ENCODE measurements at places on chromosomes 7 and 10. TPM values are rescaled to one million over a fixed set of nuclear protein-coding genes. Genes with fewer than 3 reads are reported as not detected.

DNA sequence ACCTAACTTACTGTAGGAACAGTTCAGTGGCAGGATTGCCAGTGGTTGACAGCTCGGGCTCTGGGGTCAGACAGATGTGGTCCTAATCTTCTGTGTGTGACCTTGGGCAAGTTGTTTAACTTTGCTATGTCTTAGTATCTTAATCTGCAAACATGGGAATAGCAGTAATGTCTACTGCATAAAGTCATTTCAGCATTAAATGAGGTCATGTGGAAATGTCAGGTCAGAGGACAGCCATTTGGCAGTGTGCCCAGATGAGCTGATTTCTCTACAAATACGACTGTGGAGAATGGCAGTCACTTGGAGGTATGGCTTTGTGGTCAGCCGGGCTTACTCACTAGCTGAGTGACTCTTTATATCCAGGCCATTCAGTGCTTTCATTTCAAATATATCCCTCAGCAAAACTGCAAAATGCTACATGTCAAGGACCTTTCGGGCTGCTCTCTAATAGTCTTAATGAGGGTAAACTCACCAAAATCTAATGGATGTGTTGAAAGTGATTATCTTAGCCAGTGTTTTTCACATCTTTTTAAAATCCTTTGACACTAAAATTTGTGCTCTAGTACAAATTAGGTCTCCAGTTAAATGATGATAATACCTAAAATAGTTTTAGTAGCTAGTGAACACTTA lies 171.4 kb downstream of the ST7 start:
- peak; percentile 61 for DNase-seq

DNA sequence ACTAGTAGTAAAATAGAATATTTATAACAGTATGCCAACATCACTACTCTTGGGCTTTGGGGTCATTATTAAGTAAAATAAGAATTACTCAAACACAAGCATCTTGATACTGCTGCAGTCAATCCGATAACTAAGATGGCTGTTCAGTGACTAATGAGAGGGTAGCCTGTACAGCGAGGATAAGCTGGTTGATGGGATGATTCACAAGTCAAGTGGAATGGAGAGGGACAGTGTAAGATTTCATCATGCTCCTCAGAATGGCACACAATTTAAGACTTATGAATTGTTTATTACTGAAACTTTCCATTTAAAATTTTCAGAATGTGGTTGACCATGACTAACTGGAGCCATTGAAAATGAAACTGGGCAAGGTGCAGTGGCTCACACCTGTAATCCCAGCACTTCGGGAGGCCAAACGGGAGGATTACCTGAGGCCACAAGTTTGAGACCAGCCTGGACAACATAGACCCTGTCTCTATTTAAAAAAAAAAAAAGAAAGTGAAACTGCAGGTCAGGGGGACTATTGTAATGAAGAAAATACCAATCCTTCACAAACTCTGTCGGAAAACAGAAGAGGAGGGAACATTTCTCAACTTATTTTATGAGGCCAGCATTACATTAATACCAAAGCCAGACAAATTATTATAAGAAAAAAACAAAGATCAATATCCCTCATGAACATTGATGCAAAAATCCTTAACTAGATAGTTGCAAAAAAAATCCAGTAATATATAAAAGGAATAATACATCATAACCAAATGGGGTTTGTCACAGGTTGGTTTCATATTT lies 11.2 kb downstream of the AVL9 start:
- no peak for DNase-seq

- no peak for DNase-seq
Observed at GRCh38 chr7:9822458-9823290, 1151.0 kb upstream of the PHF14 start.

DNA sequence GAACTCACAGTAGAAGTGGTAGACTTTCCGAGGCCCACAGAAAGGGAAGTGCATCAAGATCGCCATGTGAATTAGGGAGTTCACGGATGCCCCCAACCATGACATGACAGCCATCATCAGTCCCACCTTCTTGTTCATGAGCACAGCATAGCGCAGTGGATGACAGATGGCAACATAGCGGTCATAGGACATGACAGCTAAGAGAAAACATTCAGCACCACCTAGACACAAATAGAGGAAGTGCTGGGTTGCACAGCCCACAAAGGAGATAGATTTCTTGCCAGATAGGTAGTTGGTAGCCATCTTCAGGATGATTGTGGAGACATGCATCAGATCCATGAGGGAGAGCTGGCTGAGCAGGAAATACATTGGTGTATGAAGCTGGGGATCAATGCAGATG lies 342 bp downstream of the OR2AE1 start:
- no peak for DNase-seq

GRCh38 chr7:139738101-139738489 lies 39.7 kb downstream of the HIPK2 start:
- DNase-seq: no peak

PRR15 gene
- 2.8 TPM for total RNA-seq

OR2A14 gene
- total RNA-seq: not detected

DNA sequence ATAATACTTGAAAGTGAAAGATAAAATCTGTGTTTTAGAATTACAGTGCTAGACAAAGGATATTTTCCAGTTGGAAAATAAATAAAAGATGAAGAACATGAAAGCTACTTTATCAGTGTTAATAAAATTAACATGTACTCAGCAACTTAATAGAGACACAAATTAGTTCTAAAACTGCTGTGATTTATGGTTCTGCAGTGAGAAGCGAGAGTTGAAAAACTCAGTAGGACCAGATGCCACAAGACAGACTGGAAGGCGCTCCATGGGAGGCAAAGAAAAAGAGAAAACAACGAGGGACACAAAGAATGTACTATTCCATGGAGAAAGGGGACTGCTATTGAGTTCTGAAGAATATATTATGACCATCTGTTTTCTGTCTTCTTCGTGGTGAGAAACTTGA lies 590.4 kb downstream of the PHTF2 start:
- DNase-seq: no peak

PDE6C gene
- not detected for total RNA-seq

DNA sequence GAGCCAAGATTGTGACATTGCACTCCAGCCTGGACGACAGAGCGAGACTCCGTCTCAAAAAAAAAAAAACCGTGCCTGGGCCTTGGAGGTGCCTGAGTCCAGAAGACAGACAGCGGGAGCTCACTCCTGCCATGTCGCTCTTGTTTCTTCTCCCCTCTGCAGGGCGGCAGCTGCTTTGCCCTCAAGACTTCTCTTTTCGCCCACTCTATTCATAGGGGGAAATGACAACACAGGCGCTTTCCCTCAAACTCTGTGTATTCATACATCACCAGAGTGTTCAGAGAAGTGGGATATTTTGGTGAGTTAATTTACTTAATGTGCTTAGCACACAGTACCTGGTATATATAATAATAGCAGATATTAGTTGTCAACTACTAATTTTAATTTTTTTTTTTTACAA lies 44.5 kb downstream of the FOXK1 start:
- DNase-seq: no peak

TEX36 gene
- total RNA-seq: not detected

ASB10 gene
- total RNA-seq: not detected

DNA sequence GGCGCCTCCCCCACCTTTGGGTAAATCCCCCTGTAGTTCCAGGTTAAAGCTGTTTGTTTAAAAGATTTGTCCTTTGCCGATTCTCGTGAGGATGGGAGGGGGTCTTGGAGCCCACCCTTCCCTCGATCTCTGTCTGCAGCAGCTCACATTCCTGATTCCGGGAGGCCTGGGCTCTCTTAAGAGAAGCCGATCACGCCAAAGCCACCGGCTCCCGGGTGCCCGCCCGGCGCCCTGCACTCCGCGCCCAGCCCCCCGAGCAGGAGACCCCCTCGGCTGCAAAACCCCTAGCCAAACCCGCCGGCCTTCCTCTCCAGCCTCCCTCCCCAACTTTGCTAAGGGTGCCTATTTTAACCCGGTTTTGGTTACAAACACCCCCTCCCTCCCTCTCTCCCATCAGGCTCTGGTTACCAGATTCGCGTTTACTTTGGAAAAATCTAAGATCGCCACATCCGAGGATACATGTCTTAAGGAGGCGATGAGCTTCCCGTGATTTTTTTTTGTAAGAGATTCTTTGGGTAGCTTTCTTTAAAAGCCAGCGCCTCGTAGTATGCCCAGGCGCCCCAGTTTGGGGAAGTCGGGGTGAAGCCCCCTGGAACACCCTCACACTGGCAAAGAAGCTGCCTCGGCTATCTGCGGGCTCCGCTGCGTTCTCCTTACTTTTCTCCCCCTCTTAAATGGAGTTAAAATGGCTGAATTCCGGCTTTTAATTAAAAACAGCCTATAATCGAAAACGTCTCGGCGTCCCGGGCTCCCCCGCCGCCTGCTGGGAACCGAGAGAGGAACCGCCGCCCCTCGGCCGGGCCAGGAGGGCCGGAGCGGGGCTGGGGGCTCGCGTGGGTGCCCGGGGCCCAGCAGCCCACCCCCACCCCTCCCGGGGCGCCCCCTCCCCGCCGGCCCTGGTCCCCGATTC lies 983 bp downstream of the TNRC18 start:
- no peak for DNase-seq

GRM8 gene
- not detected for total RNA-seq

NKX1-2 gene
- total RNA-seq: not detected

- no peak for DNase-seq
Observed at GRCh38 chr7:143320620-143321019, 4.7 kb downstream of the CLCN1 start.

SPDYE11 gene
- not detected for total RNA-seq

DNA sequence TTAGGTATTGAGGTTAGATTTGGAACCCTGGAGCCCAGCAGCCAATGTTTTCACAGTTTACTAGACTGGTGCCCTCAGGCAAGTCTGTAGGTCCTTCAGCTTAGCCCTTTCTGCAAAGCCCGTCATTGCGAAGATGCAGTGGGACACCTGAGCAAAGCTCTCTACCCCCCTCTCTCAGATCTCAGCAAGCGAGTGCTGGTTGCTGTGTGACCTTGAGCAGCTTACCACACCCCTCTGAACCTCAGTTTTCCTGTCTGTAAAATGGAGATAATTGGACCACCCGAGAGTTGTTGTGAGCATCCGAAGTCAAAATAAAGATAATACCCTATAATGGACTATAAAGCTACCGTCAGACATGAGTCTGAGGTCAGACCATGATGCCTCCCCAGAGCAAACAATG lies 3.7 kb downstream of the NPC1L1 start:
- no peak for DNase-seq
